Erythroblast (primary cell): ENCODE measurements at places on chromosomes 3 and 15.

- DNase-seq, result no peak
These were observed 39.0 kb downstream of the HES1 start for GRCh38 chr3:194174980-194175379.

DNA sequence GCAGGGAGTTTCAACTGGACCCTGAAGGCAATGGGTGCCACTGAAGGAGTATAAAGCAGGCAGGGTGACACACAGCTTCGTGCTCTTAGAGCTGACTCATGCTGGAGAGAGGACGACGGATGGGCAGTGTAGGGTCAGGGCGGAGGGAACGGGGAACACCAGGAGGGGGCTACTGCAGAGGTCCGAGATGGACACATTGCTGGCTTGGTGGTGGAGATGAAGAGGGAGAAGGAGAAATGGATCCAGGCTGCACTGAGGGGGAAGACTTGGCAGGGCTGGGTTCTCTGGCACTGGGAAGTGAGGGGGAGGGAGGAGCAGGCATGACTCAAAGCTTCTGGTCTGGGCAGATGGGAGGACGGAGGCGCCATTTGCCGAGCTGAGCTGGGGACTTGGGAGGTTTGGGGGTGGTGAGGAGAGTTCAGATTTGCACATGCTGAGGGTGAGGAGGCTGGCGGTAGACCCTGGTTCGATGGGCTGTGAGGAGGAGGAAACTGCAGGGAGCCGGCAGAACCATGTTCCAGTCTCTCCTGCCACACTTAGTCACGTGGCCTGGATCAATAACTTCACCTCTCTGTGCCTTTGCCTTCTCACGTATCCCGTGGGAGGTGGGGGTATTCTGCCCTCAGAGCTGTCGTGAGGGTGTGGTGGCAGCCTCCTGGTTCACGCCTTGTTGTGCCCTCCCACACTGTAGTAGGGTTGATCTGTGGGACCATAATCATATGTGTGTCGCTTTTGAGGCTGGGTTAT lies 4.6 kb upstream of the KCTD6 start:
- DNase-seq, result peak; percentile 11

DNA sequence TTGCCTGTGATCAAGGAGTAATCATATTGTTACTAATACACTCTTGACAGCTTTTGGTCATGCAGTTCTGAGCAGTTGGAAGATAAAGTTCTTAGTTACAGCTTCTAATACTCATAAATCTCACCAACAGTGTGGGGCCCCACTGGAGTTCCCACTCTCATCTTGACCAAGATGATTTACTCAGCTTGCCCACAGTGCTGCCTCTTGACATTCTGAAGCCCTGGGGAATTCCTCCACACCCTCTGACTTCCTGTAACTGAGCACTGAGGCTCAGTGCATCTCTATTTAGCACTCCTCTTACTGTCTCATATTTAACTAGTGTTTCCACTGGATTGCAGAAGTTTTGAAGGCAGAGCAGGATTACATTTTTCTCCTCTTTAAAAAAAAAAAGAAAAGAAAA lies 1.9 kb upstream of the ARL6IP5 start:
- no peak for DNase-seq

- DNase-seq, result no peak
These were observed 27.8 kb downstream of the YEATS2 start for GRCh38 chr3:183725387-183725786.

DNA sequence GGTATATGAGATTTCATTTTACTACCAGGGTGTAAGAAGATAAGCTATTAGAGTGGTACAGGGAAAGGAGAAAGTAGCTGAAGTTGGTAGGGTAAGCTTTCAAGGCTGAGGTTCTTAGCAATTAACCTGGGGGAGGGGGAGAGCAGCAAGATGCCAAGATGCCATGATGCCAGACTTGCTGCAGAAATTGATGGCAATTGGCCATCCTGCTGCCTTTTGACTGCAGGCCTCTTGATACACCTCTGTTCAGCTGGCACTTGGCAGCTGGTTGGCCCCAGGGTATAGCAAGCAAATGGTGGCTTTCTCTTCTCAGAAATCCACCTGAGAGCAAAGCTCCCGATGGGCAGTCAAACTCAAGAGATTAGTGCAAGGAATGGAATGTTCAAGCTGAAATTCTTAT lies 21.4 kb upstream of the DPH6 start:
- no peak for DNase-seq

- no peak for DNase-seq
These were observed 801 bp upstream of the NGRN start for GRCh38 chr15:90264671-90265070.

- DNase-seq, result no peak
These were observed 30.3 kb downstream of the PPP1R2 start for GRCh38 chr3:195512798-195513345.

GRCh38 chr15:96349857-96350720 lies 19.6 kb downstream of the NR2F2 start:
- no peak for DNase-seq

GRCh38 chr15:27694506-27695087 lies 404.5 kb downstream of the OCA2 start:
- DNase-seq, result no peak

DNA sequence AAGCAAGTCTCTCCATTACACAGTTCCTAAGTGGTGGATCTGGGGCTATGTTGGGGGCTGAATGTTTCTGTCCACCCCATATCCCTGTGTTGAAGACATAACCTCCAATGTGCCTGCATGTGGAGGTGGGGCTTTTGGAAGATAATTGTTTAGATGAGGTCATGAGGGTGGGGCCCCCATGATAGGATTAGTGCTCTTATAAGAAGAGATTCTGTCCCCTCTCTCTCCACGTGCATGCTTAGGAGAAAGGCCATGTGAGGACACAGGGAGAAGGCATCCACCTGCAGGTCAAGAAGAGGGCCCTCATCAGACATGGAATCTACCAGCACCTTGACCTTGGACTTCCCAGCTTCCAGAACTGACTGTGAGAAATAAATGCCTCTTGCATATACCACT lies 231.0 kb upstream of the CHRNA7 start:
- DNase-seq, result no peak

DNA sequence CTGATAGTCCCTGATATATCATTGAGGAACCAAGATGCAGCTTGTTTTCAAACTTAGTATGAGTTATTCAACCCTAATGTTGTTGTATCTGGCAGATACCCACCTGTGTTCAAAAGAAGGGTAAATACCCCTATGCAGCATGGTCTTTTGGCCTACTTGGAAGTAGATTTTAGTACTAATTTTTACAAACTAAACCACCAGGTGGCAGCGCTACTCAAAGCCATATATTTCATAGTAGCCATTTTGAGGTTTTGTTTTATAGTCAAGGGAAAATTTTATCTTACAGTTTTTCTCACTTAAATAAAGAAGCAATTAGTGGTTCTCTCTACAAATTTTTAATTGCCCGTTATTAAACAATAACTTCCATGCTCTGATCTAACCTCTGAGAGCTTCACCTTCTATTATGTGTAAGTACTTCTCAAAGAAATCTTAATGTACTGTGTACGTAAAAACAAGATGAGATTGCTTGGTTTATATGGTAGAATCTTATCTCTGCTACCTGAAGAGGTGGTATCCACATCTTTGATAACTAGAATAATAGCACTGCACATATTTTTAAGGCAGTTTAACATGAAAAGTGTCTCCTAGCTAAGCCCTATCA lies 31.5 kb upstream of the MLF1 start:
- peak; percentile 72 for DNase-seq

DNA sequence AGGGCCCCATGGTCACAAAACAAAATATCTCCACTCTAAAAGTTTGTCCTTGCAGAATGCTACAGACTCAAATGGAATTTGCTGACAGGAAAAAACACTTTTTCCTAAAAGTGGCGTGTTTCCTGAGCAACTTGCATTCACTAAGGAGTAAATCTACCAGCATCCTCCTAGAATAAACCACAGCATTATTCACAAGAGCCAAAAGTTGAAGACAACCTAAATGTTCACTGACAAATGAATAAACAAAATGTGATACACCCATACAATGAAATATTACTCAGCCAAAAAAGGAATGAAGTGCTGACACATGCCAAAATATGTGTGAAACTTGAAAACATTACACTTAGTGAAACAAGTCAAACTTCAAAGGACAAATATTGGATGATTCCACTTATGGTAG lies 28.9 kb downstream of the ITGB5 start:
- DNase-seq, result no peak

DNA sequence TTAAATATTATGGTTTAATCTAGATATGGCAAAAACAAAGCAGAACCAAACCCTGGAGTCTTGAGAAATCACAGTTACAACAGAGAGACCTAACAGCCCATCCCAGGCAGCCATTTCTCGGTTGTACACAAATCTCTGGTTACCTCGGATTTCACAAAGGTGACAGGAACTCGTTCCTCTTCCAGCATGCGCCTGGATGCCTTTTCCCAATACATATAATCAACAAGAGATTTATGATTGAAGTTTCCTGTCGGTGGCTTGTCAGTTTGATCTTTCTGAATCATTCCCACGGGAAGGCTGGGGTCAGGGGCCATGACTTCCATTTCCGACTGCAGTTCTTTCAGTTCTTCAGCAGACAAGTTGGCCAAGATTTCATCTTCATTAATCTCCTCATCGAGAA lies 445 bp downstream of the LMOD3 start:
- no peak for DNase-seq

GRCh38 chr3:39505866-39506742 lies 38.6 kb downstream of the MOBP start:
- no peak for DNase-seq

GRCh38 chr3:58478781-58479180 lies 13.1 kb upstream of the KCTD6 start:
- DNase-seq, result no peak

GRCh38 chr15:28989239-28989830 lies 103.6 kb downstream of the APBA2 start:
- DNase-seq, result peak; percentile 25

DNA sequence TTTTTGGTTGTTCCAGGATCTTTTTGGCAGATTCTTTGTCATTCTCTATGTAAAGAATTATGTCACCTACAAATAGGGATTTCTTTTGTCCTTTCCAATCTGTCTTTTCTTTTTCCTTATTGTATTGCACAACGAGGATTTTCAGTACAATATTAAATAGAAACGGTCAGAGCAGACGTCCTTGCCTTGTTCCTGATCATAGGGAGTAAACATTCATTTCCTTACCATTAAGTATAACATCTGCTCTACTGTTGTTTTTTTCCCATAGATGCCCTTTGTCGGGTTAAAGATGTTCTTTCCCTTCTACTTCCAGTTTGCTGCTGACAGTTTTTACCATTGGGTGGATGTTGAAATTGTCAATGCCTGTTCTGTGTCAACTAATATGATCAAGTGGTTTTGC lies 528.4 kb downstream of the OCA2 start:
- no peak for DNase-seq

DNA sequence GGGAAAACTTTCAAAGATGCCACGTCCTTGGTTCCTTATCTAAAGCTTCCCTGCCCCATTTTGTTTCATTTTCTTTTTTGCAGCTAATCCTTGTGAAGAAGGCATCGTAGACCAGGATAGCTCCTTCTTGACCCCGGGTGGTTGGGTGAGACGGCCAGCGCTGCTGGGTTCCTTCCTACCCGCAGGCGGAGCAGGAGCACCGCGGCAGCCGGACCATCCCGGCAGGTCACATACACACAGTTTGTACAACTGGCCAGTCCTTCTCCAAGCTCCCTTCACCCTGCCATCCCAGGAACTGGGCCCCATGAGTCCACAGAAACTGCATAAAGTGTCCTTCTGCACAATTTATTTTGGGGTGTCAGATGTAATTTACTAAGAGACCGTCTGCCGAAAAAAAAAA lies 83.9 kb downstream of the MEGF11 start:
- no peak for DNase-seq

DNA sequence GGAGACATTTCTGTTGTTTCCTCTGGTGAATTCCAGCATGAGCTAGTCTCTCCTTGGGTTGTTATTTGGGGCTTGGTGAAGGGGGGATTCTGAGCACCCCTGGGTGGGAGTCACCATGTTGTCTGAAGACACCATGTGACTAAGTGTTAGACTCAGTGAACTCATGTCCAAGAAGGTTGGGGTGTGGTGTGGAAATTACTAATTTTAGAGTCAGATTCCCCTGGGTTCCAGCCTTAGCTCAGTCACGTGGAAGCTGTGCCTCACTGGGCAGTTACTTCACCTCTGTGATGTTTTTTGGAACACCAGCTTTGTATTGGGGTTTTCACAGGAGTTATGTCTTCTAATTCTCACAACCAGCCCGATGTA lies 171.5 kb downstream of the RPLP1 start:
- DNase-seq, result no peak

DNA sequence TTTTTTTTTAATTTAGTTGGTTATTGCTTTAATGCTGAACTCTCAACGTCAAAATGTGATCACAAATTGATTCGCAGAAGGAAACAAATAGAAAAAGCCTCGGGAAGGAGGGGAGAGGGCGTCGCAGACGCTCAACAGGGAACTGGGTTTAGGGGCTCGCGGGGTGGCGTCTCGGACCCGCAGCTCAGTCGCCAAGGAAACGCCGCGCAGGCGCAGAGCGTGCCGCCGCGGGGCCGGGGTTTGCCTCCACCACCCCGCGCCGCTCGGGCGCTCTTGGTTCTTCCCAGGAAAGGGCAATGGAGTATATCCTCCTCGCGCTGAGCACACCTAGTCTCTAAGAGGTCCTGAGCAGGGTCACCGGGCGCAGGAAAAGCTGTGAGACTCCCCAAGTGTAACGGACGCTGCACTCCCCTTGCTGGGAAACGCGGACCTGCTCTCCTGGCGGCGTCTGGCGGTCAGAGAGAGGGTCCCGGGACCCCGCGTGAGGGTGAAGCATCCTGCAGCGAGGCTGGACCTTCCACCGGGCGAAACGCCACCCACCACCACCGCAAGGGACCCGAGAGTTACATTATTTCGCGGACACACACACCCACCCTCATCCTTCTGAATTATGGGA lies 753 bp downstream of the PLCH1 start:
- DNase-seq, result peak; percentile 40

DNA sequence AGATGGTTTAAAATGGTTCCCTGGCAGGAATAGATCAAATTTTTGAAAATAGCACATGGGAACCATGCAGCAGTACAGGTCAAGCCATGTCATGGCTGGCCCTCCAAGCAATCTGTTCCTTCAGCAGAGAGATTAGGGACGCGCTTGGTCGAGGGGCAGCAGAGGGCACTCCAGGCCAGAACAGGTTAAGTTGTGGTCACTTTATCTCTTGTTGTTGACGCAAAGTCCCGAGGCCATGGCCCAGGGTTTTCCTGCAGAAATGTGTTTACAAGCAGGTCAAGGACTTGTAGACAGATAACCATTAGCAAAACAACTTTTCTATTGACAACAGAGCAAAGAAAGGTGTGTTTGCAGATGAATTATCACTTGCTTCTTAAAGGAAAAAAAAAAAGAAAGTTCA lies 570.0 kb upstream of the NR2F2 start:
- no peak for DNase-seq

DNA sequence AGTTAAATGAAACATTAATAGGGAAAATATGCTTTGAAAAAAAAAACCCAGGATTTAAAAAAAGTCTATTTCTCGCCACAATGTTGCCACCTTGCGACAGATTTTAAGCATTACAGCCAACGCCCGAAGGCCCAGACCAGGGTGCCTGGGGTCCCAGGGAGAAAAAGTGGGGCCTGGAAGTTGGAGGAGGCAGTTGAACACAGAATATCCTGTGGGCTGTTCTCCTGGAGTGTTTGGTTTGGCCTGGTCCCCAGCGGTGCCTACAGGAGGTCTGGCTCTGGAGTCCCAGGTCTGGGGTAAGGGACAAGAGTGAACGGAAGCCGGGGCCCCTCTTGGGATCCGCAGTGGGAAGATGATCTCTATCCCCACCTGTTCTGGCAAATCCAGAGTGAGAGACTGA lies 3.4 kb downstream of the RNU6-1 start:
- peak; percentile 73 for DNase-seq

GRCh38 chr15:37015451-37015850 lies 84.9 kb downstream of the MEIS2 start:
- DNase-seq, result no peak
